ENCODE measurements at places on chromosomes 1 and 21.
A peak's percentile ranks its signal among the peaks of the same experiment; 100 is the strongest.

DNA sequence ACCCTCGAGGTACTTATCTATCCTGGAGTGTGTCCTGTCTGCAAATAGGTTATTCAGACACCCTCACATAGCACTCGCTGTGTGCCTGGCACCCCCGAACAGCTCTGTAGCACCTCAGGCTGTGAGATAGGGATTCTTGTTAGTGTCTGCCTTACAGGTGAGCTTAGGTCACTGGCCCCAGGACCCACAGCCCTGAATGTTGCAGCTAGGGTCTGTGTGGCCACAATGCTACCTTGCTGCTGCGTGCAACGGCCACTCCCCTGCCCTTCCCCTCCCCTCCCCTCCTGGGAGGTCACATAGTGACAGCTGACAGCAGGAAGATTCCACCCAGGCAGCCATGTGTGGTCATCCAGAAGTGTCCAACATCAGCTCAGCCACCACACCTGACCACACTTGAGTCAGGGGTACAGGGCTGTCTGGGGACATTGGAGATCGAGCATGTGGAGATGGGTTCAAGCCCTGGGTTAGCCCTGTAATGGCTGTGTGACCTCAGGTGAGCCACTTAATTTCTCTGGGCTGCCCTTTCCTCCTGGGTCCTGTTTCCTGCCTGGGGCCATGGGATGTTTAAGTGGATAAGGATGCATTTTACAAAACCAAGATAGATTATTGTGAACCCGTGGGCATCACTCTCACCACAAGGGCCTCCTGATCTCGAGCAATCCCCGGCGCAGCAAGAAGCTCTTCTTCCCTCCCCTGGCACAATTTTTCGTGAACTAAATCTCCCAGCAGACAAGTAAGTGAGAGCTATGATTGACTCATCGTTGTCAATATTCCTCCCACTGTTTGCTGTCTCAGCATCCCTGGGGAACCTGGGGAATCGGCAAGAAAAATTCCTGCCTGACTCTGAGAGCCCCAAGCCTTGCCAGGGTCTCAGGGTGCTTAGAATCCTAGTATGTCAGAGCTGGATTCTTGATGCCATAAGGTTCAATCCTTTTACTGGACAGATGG lies 208.7 kb downstream of the PTPRU start:
- DNase-seq, result no peak

DNA sequence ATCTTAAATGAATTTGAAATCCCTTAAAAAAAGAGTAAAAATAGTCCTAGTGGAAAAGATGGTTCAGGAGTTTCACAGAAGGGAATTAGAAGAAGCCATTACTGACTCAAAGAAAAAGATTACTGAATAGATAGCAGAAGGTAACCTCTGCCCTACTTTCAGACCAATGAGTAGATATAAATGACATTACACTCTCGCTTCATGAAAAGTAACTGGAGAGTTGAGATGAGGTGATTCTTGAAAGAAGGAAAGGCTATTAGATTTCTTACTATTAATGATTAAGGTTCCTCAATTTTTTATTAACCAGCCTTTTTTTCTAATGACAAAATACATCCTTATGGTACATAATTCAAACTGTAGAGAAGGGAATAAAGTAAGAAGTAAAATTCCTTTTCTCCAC lies 28.3 kb downstream of the CCN1 start:
- no peak for DNase-seq

DNA sequence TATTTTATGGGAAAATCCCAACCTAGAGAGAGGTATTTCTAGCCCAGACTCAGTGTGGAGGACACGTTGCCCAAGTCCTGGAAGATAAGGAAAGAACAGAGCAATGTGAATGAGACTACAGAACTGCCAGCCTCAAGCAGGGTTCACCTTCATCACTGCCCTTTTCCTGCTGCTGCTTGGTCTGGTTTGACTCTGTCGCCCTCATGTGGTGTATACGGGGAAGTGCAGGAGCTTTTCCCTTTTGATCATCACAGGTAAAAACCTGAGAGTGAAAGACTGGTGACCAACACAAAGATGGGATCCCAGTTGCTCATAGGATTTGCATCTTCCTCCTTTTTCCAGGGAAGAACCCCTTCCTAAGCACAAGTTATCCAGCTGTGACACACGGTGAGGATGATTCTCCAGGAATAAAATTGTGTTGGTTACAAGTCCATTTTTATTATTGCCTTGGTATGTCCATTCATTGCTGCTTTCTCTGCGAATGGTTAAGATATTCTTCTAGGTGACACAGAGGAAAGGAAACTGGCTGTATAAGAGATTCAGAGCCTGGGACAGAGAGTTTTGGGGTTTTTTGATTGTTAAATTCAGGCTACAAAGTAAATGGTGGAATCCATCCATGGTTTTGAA lies 89.5 kb upstream of the CD53 start:
- peak; percentile 19 for DNase-seq

GRCh38 chr1:171081314-171081753 lies 9.4 kb upstream of the FMO3 start:
- DNase-seq, result no peak

DNA sequence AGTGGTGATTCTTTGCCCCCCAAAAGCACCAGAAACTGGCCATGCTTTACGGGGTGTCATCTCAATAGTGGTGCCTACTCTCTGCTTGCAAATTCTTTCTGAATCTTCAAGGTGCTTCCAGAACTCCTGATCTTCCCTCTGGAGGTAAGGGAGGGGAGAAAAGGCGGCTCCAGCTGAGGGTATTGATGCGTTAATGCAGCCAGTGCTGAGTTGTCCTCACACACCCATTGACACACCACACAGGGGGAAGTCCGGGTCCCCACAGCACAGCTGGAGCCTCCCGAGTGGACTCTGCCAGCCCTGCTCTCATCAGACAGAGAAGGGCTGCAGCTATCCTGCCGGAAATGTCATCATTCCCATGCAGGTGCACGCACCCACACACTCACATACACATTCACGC lies 1.2 kb downstream of the VSIG8 start:
- no peak for DNase-seq

GRCh38 chr1:204285436-204286305 lies 71.9 kb upstream of the GOLT1A start:
- DNase-seq, result no peak

GRCh38 chr1:117069220-117069844 lies 9.2 kb downstream of the TTF2 start:
- no peak for DNase-seq

DNA sequence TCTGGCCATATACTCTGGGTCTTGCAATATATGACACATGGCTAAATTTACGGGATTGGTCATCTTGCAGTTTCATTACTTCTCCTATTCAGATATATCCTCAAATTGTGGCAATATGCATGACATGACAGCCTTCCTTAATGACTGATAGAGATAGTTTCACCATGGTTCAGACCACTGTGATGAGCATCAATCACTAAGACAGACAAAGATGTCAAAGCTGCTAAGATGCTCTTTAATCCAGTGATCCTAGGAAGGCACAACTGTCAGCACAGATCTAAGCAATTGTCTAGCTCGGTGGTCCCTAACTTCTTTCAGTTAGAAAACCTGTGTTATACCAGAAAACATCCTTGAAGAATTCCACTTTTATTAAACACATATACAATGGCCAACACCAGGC lies 70.9 kb upstream of the ADGRL2 start:
- DNase-seq, result no peak

DNA sequence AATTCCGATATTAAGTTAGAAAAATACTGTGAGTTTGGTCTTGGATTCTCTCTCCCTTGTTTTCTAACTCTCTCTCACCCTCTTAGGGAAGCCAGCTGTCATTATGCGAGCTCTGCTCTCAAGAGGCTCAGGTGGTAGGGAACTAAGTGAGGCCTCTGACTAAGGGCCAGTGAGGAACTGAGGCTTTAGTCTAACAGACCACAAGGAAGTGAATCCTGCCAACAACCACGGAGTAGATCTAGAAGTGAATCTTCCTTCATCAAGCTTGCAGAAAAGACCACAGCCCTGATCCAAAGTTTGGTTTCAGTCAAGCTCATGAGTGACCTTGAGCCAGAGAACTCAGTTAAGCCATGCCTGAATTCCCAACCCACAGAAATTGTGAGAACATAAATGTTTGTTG lies 180.1 kb upstream of the PRMT6 start:
- DNase-seq, result no peak

GRCh38 chr1:9651565-9652378 lies at the start of gene PIK3CD:
PIK3CD (plus strand) TSS chr1:9651731; CDS start chr1:9710456, 58,725 bp downstream.
- no peak for DNase-seq

GRCh38 chr1:36705629-36706028 lies 222.9 kb upstream of the CSF3R start:
- no peak for DNase-seq

DNA sequence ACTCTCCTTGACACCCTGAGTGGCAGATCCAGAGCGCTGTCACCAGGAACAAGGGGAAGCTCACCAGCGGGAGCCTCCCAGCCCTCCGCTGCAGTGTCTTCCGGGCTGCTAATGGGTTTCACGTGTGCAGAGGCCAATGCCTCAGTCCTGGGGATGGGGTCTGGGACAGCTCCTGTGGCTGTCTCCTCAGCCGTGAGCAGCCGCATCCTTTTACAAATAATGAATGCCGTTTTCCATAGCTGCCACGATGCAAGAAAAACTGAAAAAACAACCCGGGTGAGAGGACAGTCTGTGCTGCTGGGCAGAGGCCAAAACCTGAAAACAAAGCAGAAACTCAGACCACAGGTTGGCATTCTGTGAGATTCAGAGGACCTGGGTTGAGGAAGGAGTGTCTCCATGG lies 212.2 kb upstream of the RAB4A start:
- DNase-seq, result no peak

DNA sequence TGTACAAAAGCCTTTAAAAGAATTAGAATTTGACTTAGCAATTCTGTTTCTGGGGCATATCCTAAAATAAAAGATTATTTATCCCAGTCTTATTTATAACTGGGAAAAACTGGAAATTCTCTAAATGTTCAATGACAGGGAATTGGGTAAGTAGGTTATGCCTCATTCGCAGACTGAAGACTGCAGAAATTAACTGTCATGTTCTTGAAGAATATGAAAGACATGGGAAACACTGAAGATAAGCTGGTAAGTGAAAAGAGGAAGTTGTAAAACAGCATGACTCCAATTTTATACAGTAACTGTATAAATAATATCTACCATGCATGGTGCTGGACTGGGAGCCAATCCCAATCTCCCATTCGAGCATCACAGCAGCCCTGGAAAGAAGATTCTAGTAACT lies 50.6 kb upstream of the SLC2A1 start:
- no peak for DNase-seq

GRCh38 chr1:74733604-74734484 lies 892 bp downstream of the TYW3 start:
- DNase-seq, result no peak

DNA sequence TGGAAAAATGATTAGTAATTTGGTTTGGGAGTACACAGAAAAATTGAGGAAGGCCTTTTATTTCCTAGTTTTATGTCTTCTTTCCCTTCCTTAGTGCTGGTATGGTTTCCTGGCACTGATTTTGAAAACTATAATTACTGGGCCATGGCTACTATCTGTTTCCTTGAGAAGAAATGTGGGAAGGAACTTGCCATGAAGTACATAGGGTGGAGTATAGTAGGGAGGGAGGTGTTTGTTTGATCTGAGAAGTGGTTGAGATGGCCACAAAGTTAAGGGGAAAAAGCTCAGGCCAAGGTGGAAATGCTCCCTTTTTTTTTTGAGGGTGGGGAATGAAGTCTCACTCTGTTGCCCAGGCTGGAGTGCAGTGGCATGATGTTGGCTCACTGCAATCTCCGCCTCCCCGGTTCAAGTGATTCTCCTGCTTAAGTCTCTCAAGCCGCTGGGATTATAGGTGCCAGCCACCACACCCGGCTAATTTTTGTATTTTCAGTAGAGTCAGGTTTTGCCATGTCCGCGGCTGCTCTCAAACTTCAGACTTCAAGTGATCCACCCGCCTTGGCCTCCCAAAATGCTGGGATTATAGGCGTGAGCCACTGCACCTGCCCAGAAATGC lies 11.3 kb downstream of the HJV start:
- no peak for DNase-seq

- DNase-seq, result no peak
These were observed 16.0 kb downstream of the ELOA start for GRCh38 chr1:23759277-23759676.

GRCh38 chr1:176954242-176954641 lies 210.3 kb downstream of the ASTN1 start:
- DNase-seq, result no peak

- no peak for DNase-seq
These were observed 55.0 kb downstream of the SLC35D1 start for GRCh38 chr1:66998972-66999371.

DNA sequence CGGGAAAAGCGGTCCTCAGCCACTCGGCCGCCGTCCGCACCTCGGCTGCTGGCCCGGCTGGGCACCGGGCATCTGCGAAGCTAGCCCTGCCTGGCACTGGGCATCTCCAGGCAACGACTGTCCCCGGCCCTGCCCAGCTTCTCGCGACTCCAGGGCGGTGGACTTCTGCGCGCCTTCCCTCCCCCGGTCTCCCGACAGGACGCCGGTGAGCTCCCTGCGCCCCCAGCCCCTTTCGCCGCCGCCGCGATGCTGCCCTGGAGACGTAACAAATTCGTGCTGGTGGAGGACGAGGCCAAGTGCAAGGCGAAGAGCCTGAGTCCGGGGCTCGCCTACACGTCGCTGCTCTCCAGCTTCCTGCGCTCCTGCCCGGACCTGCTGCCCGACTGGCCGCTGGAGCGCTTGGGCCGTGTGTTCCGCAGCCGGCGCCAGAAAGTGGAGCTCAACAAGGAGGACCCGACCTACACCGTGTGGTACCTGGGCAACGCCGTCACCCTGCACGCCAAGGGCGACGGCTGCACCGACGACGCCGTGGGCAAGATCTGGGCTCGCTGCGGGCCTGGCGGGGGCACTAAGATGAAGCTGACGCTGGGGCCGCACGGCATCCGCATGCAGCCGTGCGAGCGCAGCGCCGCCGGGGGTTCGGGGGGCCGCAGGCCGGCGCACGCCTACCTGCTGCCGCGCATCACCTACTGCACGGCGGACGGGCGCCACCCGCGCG lies 514 bp downstream of the FAM43B start:
- no peak for DNase-seq

- no peak for DNase-seq
These were observed 1.0 kb upstream of the SAMD13 start for GRCh38 chr1:84300501-84300900.

GRCh38 chr1:3522564-3523265 lies 68.2 kb downstream of the ARHGEF16 start:
- no peak for DNase-seq

GRCh38 chr21:43355266-43355924 lies 71.5 kb downstream of the SIK1 start:
- no peak for DNase-seq

GRCh38 chr21:30880914-30881313 lies 466 bp downstream of the KRTAP11-1 start:
- DNase-seq, result no peak

DNA sequence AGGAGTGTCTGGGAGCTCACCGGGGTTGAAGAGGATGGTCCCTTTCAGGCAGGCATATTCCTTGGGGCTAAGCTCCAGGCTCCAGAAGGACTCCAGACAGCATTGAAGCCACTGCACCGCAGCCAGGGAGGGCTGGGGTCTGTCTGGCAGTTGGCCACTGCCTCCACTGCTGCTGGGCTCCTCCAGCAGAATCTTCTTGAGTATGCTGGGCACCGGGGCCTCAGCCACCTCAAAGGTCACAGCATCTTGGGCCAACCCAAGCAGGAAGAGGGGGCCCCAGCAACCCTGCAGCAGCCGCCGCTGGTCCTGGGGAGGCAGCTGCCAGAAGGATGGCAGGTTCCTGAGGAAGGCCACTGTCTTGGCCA lies 404 bp downstream of the NR0B2 start:
- DNase-seq, result no peak

Data from stimulated activated CD8-positive, alpha-beta memory T cell treated with anti-CD3 and anti-CD28 coated beads, Interleukin-4, amount 100 ng/mL, for 4 hours (primary cell).